ENCODE measurements at places on chromosomes 6 and 20.

DNA sequence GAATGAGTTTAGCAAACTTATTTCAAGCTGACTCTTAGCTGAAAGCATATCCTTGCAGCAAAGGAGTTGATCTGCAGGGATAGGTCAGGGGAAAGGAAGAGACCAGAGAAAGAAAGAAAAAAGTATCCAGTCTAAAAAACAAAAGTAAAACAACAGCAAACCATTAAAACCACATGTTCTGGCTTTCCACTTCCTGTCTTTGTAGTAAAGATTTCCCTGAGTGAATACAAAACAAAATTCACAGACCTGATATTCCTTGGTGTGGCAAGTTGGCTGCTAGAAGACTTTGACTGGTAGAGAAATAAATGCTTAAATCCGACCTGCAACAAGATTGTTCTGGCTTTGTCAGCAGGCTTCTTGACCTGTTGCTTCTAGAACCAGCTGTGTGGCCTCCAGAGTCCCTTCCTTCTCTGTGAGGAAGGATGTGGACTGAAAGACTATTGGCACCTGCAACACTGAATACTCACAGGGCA, 23.4 kb upstream of the MCM3 start:
- DNase-seq: no peak

DNA sequence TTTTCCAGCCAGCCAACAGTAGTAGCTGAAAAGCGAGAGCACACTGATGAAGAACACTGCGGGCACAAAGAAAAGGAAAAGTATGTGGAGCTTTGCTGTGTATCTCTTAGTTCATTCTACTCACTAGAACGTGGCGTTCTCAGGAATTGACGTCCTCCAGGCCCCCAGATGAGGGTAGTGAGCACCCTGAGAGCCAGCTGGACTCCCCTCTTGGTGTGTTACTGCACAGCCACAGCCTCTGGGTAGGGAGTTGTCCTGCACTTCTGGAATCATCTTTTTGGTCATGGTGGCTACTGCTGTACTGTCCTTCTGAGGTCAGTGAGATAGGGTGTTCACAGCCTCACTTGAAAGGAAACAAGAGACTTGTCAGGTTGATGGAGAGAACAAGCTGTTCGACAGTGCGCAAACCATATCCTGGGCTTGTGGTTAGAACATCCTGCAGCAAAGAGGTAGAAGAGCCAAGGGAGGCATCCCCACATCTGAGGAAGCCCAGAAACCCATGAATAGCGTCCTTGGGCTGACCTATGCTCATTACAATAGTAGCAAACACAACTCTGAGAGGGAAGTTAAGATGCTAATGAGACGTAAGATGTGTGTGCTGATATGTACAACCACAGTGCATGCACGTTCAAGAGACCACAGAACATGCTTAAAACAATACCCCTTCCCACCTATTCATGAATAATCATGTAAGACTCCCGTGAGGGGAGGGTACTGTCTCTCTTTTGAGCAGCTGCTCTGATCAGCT, 14.6 kb upstream of the HLA-F start:
- no peak for DNase-seq

- DNase-seq: peak; percentile 5
Measured at GRCh38 chr6:149723771-149724417, 6.0 kb upstream of the LATS1 start.

DNA sequence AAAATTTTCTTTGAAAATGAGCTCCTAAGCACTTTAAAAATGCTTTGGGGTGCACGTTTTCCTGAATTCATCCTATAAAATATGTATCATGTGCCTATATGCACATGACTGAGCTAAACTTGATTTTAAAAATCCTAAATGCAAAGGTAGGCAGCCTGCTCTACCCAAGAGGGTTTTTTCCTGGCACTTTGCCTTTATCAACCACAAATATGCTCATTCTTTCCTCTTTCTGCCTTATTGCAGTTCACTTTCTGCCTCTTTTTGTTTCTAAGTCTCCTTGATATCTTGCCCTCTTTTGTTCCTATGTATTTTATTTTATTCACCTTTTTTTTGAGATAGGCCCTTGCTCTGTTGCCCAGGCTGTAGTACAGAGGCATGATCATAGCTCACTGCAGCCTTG, 229.3 kb downstream of the GRM1 start:
- no peak for DNase-seq

DNA sequence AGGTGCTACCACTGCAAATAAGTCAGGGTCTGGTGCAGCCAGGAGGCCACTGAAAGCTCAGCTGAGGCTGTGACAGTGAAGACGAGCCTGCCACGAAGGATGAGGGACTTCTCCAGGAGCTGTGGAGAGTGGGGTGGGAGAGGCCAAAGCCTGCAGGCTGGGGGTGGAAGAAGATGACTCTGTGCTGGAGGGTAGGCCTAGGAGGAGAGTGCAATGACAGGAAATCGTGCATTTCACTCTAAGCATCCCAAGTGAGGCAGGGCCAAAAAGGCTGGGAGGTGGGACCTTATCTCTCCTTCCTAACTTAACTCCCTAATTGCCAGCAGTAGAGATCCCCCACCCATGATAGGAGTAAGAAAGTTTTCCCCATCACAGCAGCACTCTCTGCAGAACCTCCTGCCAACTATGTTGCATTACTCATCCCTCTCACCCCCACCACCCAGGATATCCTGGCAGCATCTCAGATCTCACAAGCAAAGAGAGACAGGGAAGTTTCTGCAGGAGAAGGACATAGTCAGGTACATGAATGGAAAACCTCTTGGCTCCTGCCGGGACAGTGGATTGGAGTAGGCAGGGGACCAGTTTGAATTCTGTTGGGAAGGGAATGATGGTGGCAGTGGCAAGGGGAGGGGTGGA, 466.2 kb downstream of the CDH26 start:
- no peak for DNase-seq

GRCh38 chr20:59666586-59666985, 62.2 kb downstream of the PHACTR3 start:
- DNase-seq: no peak

Data from caudate nucleus (tissue), 63 donors.